ENCODE measurements at places on chromosomes 2 and 18.
A peak's percentile ranks its signal among the peaks of the same experiment; 100 is the strongest.

GRCh38 chr2:29063646-29064345, 10.5 kb downstream of the PCARE start:
- no peak for DNase-seq

DNA sequence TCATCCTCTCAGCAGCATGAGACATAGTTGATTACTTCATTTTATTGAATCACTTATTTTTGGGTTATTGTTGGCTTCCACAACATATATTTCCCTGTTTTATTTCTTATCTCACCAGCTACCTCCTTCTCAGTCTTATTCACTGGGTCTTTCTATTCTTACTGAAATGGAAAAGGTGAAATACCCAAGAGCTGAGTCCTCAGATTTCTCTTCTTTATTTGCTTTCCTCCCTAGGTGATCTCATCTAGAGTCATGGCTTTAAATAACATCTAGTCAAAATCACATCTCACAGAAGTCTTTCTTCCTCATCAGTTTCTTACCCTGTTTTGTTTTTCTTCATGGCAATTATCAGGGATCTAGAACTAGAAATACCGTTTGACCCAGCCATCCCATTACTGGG, 105.0 kb upstream of the RBBP8 start:
- DNase-seq = no peak

- DNase-seq = no peak
Observed at GRCh38 chr18:51137026-51137729, 60.3 kb downstream of the MEX3C start.

DNA sequence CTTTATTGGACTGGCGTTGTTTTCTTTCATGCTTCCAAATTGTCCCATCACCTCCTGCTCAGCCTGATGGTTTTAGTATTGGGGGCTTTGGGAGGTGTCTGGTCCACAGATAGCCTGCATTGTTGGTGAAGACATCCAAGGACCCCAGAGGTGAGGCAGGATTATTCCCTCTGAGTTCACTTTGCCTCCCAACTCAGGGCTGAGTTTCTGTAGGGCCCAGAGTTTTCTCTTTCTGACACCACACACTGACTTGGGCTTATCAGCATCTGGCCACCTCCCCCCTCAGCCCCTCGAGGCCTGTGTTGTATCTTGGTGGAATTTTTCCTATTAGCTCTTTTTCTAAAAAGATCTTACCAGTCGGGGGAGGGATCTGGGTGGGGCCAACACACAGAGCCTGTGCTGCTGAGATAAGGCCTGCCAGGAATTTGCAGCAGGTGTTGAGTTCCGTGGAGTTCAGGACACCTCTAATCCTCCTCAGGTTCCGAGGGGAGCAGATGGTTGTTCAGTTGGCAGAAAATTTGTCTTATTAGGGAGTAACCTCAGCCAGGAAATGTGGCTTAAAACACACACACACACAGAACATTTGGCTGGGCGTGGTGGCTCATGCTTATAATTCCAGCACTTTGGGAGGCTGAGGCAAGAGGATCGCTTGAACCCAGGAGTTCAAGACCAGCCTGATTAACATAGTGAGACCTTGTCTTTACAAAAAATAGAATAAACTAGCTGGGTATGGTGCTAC, 7.3 kb downstream of the EMILIN2 start:
- no peak for DNase-seq

DNA sequence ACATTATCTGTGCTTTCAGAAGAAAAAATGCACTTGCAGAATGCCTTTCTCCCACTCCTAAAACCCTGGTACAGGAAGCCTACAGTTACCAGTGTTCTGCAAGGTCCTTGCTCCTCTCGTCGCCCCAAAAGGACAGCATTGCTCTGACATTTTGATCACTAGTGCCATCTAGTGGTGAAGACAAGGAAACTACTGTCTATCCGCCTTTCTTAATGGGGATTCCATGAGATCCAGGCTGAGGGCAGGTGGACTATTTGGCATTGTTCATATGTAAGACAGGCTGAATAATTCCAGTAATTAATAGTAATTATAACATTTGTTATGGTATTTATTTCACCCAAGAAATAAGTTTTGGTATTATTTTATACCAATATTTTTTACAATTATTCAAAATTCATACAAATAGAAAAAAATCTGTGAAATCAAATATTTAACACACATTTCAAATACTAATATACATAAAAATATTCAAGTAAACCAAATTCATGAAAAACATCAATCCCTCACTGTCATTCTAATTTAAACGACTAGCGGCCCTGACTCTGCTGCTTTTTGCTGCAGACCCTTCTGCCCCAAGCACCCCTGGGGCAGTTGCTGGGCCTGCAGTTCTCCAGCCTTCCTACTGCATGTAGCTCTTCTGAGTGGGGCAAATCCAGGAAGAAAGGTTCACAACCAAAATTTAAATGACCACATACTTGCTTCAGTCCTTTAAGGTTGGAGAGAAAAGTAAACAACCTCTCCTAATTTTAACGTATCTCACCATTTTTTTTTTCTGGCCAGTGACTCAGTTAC, 19.0 kb downstream of the TPGS2 start:
- no peak for DNase-seq

GRCh38 chr2:83081826-83082690, 1377.0 kb downstream of the SUCLG1 start:
- DNase-seq = no peak

GRCh38 chr18:23757437-23757733, 68.1 kb downstream of the LAMA3 start:
- no peak for DNase-seq

DNA sequence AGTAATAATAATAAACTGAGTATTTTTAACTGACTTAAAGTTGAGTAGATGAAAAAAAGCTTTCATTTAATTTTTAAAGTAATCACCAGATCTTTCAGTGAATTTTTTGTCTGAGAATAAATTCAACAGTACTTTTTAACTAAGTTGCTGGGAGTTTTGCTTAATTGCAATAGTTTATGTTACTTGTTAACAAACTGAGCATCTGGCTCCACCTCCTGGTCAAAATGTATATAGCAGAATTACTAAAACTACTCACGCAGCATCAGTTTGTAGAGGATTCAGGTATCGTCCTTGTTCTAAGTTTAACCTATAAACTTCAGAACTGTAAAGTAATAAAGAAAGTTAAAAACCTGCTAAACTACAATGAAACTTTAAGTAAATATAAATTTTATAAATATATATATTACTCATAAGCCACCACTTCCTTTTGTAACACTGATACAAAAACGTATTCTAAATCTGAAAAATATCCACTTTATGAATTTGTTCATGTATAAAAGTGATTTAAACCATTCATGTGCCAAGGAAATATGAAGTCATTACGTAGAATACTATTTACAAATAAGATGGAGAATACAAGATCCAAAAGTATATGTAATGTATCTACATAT, 21.3 kb downstream of the NOL10 start:
- DNase-seq = no peak

- DNase-seq = no peak
Observed at GRCh38 chr18:73908323-73908722, 239.3 kb downstream of the FBXO15 start.

GRCh38 chr2:219445220-219445640, 10.6 kb downstream of the SPEG start:
- DNase-seq = no peak

GRCh38 chr18:55236150-55236931, 277.1 kb upstream of the CCDC68 start:
- DNase-seq = no peak

DNA sequence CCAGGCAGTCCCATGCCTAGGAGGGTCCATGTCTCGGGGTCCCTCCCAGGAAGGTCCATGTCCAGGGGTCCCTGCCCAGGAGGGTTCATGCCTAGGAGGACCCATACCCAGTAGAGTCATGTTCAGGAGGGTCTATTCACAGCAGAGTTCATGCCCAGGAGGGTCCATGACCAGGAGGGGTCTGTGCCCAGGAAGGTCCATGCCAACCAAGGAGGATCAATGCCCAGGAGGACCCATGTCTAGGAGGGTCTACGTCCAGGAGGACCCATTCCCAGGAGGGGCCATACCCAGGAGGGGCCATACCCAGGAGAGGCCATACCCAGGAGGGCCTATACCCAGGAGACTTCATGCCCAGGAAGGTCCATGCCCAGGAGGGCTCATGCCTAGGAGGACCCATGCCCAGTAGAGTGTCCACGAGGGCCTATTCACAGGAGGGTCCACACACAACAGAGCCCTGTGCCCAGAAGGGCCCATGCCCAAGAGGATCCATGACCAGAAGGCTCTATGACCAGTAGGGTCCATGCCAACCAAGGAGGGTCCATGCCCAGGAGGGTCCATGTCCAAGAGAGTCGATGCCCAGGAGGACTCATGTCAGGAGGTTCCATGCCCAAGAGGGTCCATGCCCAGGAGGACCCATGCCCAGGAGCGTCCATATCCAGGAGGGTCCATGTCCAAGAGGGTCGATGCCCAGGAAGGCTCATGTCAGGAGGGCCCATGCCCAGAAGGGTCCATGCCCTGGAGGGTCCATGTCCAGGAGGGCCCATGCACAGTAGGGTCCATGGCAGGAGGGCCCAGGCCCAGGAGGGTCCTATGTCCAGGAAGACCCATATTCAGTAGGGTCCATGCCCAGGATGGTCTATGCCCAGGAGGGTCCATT, 10.1 kb downstream of the GPR35 start:
- DNase-seq = no peak

GRCh38 chr18:48340560-48340959, 68.6 kb downstream of the ZBTB7C start:
- DNase-seq = no peak

GRCh38 chr2:235843591-235844395, 324.4 kb downstream of the GBX2 start:
- no peak for DNase-seq

GRCh38 chr2:240514631-240515030, 43.2 kb downstream of the ANKMY1 start:
- no peak for DNase-seq

- no peak for DNase-seq
Observed at GRCh38 chr2:156129227-156129626, 203.3 kb downstream of the NR4A2 start.

DNA sequence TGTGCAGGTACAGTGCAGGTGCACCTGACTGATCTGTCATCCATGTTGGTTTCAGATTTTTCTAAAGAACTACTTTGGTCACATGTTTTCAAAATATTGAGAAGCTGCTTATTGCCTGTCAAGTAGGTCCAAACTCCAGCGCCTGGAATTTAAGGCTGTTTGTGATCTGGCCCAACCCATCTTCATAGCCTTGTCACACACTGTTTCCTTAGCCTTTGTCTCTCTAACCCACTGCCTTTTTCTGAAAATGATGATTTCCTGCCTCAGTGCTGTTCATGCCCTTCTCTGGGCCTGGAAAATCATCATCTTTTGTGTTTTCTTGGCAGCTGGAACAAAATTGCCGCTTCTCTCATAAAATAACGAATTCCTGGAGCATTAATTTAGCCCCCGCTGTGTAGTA, 7.2 kb downstream of the LIMS1 start:
- DNase-seq = no peak

DNA sequence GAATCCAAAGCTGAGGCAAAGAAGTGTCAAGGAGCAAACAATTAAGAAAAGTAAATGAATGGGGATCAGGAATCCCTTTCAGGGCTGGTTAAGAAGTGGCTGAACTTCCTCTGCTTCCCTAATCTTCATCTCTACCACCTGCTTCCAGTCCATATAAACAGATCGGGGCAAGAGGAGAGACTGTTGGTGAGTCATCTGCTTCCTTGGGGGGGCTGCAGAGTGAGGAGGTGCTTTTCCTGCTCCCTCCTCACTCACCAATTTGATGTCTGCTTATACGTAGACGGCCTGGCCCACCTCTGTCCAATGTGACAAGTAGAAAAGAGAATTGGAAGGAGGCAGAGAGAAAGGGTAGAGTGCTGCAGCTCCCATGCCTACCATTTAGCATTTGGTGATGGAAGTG, 68.4 kb downstream of the NAB1 start:
- DNase-seq = no peak

GRCh38 chr2:207156451-207157161, 9.1 kb downstream of the KLF7 start:
- peak; percentile 19 for DNase-seq

DNA sequence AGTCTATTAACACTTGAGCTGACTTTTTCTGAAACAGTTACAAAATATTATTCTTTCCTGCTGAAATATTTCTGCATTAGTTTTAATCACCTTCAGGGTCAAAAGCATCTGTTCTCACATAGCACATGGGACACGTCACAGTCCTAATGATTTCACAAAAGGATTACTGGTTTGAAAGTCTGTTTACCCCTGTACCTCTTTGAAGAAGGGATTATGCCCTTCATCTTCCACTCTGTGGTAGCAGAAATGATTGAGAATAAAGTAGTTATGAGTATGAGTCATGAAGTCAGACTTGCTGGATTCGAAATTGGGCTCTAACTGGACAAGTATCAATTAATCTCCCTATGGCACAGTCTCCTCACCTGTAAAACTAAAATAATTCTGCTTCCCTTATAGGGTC, 121.2 kb downstream of the SATB2 start:
- no peak for DNase-seq

GRCh38 chr2:17515652-17516051, 2.6 kb downstream of the RAD51AP2 start:
- no peak for DNase-seq

DNA sequence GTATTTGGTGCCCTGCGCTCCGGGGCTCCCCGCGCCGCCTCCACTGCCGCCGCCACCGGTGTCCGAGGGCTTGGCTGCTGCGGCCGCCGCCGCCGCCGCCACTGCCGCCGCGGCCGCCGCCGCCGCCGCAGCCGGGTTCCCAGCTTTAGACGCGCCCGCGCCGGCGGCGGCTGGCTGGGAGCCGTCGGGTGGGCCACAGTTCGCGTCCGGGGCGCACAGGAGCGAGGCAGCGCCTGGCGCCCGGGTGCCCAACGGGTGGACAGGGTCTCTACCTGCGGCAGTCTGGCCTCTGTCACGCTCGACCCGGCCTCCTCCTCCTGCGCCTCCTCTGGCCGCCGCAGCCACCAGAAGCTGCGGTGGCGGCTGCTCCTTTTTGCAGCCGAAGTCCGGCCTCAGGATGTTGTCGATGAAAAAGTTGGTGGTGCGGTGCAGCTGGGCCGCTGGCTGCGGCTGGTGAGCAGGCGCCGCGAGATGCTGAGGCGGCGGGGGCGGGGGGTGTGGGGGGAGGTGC, 951 bp downstream of the EN1 start:
- no peak for DNase-seq

GRCh38 chr2:26971911-26972786, 1.7 kb downstream of the MAPRE3 start:
- DNase-seq = no peak

DNA sequence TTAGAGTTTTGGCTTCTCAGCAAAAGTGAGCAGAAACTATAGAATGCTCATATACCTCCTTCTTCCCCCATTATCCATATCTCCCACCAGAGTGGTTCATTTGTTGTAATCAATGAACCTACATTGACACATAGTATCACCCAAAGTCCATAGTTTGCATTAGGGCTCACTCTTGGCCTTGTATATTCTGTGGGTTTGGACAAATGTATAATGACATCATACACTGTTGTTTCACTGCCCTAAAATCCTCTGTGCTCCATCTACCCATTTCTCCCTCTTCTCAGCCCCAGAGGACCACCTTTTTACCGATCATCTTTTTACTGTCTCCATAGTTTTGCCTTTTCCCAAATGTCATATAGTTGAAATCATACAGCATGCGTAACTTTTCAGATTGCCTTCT, 24.1 kb downstream of the ZFP36L2 start:
- DNase-seq = no peak

- no peak for DNase-seq
Observed at GRCh38 chr2:7557376-7557775, 640.2 kb downstream of the RNF144A start.

GRCh38 chr18:39666541-39666940, 2100.9 kb upstream of the CELF4 start:
- no peak for DNase-seq

Measured in stimulated activated CD4-positive, alpha-beta T cell treated with anti-CD3 and anti-CD28 coated beads, Interleukin-4, amount 100 ng/mL, for 48 hours (primary cell).